LHCN-M2 (cell line): ENCODE measurements at places on chromosomes 4 and X.

DNA sequence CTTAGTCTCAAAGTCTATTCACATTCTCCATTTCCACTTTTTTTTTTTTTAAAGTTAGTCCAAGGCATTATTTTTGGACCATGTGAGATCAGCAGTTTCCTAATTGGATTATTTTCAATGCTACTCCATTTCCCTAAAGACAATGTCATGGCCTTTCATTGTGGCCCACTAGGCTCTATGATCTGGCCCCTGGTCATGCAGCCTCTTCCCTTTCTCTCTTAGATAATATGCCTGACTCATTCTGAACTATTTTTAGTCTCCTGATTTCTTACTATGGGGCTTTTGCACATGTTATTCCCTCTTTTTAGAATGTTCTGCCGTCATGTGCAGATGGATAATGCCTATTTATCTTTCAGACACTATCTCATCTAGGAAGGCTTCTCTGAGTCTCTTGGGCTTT is 157.3 kb downstream of the TMA16 start:
- DNase-seq: peak; percentile 62

DNA sequence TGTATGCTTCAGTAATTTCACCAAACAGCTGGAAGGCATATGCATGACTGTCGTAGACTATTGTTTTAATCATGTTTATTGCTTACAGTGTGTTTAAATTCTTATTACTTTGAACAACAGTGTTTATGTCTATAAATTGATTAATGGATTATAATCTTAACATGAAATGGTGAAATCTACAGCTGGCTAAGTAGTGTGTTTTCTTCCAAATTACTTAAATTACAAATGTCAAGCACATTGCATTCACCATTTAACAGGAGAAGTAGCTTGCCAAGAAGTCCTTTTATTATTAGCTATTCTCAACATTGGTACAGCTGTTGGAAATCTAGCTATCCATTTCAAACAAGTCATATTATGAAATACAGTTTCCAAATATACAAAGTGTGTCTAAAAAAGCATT is 849.3 kb upstream of the PCDH10 start:
- DNase-seq: no peak

DNA sequence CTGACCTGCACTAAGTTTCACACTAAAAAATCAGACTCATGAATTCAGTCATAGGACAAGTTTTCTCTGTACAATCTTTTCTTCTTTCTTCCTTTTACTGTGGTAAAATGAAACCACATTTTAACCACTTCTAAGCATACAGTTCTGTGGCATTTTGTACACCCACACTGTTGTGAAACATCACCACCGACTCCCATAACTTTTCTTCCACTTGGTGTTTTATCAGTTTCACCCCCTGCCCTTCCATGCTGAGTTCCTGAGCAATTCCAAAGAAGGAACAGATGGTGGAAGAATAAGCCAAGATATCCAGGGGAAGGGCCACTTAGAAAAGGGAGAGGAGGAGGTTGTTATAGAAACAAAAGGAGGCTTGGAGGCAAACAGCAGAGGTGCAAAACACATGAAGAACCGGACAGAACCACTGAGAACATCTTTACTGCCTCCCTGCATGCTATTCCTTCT is 22.6 kb downstream of the SLC25A4 start:
- peak; percentile 86 for DNase-seq

- DNase-seq: peak; percentile 78
Measured at GRCh38 chrX:74535408-74536151, 78.8 kb downstream of the RLIM start.

- no peak for DNase-seq
Measured at GRCh38 chrX:130552444-130553073, 150.8 kb downstream of the RBMX2 start.

GRCh38 chr4:76736414-76736813 is 161.5 kb downstream of the SOWAHB start:
- no peak for DNase-seq
